Activated CD4-positive, alpha-beta T cell treated with anti-CD3 and anti-CD28 coated beads for 24 hours (primary cell): ENCODE measurements at places on chromosomes 3 and 15.
A peak's percentile ranks its signal among the peaks of the same experiment; 100 is the strongest.

DNA sequence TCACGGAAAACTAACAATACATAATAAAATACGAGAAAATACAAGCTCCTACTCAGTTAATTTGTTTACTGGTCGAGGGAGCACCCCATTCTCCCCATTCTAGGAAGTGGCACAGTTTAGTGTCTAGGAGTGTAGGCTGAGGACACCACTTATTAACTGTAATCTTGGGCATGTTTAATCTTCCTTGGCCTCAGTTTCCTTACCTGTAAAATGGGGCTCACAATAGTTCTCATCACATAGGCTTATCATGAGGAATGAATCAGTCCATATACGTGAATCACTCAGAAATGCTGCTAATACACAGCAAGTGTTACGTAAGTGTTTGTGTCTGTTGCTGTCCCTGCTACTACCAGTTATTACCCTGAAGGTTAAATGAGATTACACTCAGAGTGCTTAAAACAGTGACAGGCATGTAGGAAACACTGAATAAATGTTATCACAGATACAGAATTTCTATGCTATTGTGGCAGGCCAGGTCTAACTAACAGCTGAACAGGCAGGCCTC is 210.2 kb downstream of the OSBPL10 start:
- DNase-seq = no peak

GRCh38 chr15:53786401-53786800 is 26.9 kb upstream of the WDR72 start:
- DNase-seq = no peak

GRCh38 chr3:173584093-173584837 is 186.7 kb downstream of the NLGN1 start:
- DNase-seq = no peak

DNA sequence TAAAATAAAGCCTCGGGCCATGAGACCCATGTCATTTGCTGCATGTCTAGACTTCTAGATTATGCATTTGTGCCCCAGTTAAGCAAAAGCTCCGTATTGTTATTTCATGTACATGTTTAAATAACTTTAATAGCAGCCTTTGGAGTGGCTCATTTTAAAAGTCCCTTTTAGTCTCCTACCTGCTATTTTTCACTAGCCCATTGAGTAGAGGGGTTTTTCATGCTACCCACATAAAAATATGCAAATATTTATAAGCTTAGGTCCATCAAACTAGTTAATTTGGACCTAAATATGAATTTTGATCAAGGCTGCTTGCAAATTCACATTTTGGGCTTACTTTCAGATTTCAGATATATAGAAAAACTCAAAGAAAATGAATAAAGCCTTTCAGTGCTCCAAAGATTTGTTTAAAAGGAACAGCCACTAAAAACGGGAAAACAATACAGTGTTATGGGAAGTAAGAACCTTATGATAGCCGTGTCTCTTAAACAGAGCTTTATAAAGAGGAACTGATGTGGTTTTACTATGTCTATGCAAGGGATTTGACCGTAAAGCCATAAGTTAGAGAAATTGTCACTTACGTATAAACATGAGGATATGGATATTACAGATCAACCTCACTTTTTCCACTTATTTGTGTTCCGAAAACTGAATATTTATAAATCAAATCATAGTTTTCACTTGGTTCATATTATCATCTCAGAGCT is 30.0 kb downstream of the FILIP1L start:
- no peak for DNase-seq

DNA sequence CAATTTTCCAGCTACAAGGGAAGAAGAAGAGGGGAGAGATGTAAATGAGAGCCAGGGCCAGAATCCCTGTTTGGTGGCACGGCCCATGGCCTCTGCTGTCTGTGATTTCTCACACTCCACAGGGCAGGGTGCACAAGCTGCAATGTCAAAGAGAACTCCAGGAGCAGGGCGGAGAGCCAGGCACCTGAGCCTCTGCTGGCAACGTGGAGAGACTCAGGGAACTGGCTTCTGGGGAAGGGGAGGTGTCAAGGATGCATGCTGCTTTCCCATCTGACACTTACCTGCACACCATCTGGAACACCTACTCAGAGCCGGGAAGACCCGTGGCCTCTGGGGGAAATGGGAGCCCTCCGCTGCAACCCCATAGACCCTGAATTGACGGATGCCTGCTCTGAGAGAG is 507.5 kb upstream of the NR2F2 start:
- no peak for DNase-seq

DNA sequence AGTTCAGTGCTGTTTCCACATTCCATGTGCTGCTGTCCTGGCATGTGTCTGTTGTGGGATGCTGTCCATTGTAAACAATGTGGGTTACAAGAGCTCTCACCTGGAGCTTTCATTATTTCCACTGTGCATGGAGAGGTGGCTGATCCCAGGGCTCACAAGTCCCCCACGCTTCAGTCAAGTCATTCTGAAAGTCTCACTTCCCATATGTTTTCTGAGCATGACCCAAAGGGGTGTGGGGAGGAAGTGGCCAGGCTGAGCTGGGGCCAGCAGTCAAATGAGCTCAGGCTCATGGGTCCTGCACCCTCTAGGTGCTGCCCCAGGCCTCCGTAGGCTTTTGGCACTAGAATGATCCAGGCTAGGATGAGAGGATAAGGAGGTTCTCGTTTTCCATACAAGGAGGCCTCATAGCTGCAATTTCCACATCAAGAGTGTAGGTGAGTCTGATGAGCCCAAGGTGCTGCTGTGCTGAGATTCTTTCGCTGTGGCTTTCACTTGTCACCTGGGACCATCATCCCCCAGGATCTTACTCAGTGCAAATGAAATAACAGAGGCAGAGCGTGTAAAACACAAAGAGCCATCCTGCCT is 22.0 kb downstream of the STARD5 start:
- DNase-seq = no peak

- no peak for DNase-seq
Observed at GRCh38 chr15:85692873-85693272, 101.9 kb downstream of the KLHL25 start.

GRCh38 chr3:16363636-16364035 is 98.6 kb downstream of the OXNAD1 start:
- DNase-seq = no peak

DNA sequence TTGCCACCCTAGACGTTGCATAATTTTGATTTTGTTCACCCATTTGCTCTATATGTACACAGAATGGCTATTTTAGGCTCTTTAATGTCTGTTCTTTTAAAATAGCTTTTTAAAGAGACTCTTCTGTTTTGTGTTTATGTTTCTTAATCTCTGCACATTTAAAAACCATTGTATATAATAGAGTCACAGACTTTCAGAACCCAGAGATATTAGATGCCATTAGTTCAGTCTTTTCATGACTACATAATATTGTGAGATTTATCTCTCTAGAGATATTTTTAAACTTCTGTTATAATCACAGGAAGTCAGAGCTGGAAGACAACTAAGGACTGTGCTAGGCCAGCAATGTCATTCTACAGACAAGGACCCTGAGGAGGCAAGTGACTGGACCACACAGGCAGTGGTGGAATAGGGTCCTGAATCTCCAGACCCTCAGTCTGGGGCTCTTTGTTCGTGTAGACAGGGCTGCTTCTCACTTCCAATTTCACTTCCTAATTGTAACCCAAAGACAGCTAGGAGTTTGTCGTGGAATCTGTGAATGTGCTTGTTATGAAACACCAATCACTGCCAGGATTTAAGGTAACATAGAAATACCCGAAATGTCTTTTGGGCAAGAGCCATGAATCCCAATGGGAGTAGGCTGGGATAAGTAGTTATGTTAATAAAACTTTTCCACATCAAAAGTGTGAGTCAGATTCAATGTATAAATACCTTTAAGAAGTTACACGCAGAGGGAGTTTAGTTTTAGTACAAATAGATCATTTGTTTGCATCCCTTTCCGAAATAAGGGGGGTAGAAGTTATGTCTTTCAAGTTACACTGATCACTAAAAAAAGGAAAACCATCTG is 165.2 kb upstream of the ROPN1 start:
- DNase-seq = no peak

DNA sequence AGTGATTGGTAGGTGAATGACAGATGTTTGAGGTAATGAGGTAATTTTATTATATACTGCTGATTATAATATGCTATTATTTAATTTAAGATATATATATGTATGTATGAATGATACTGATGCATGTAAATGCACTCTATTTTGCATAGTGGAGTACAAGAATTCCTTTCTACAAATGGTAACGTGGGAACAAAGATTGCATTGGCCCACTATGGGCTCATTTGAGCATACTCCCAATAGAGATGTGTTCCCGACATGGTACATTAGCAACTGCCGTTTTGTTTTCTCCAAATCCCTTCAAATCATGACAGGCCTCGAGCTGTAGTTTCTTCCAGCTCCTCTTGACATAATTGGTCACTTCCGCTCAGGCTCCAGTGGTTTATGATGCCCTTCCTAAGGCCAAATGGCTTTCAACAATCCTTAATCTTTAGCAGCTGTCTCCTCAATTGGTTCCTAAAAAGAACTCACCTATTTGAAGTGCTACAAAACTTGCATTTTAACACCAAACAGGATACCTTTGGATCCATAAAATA is 266.1 kb downstream of the ADAMTSL3 start:
- no peak for DNase-seq

DNA sequence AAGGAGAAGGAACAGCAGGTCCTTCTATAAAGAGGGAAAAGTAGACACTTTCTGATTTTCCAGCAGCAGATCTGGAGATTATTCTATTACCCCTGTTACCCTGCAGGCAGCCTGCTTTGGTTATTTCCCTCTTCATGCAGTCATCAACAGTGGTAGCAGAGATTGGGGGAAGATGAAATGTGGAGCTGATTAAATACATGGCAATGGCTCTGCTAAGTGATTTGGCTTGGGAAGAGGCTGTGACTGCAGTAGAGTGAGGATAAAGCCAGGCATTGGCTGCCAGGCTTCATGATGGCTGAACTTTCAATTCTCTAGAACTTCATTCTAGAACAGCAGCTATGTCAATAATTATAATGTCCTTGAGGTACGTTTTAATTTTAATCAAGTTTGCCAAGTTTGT is 29.1 kb downstream of the PTX3 start:
- DNase-seq = no peak

GRCh38 chr3:152941859-152942258 is 106.9 kb downstream of the P2RY1 start:
- no peak for DNase-seq

DNA sequence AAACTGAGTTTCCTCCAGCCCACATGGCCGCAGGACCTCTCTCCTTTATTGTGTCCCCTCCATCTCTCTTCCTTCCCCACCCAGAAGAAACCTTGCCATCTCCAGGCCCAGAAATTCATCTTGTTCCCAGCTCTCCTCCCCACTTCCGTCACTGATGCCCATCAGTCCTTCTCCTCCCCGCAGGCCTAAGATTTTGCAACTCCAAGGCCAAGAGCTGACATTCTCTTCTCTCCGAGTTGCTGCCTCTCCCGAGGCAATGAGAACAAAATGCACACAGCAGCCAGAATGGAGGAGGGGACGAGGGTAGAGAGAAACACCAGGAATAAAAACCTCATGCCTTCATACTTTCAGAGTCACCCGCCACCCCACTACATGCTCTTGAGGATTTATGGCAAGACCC is 526.5 kb upstream of the PROK2 start:
- DNase-seq = no peak

DNA sequence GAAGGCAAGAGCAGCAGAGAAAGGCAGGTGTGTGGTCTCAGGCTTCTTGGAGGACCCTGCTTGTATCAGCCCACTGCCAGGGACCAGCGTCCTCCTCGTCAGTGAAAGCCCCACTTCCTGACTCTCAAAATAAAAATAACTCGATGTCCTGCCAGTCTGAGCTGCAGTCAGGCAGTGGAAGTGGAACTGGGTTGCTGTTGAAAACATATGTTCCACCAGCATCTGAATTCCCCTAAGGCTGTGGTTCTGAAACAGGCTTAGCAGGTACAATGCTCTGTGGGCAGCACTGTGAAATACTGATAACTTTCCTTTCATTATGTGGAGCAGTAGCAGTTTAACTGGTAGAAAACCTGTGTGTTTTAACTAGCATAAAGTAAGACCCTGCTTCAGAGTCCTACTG is 121.6 kb upstream of the EIF1B start:
- DNase-seq = no peak

DNA sequence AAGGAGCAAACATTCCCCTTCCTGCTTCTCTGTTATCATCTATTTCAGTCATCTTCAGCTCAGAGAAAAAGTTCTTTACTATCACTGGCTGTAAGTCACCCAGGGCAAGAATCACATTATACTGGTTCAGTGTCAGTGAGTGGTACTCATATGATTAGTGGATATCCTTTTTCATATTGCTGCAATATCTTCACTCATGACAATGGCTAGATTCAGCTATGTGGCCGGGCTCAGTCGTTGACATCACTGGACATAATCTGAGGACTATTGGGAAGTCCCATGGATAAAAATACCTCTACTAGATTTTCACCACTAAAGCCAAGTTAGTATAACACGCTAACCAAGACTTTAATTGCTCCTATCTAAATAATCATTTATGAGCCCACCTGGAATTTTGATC is 91.3 kb upstream of the UBE2E2 start:
- no peak for DNase-seq

DNA sequence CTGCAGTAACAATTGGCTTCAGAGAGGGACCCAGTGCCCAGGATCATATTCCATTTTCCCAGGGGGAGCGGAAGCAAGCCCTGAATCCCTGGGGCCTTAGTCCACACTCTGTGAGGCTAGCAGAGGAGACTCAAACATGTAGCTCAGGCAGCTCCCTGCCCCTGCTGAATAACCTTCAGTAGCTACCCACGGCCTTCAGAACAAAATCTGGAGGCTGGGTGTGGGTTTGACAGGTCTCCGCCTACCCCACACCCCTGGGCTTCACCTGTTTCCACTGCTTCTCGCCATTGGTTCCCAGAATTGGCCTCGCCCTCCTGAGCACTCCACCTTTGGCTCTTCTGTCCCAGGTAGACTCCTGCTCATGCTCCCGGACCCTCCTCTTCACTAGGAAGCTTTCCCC is 93.6 kb upstream of the ATP2B2 start:
- DNase-seq = no peak

DNA sequence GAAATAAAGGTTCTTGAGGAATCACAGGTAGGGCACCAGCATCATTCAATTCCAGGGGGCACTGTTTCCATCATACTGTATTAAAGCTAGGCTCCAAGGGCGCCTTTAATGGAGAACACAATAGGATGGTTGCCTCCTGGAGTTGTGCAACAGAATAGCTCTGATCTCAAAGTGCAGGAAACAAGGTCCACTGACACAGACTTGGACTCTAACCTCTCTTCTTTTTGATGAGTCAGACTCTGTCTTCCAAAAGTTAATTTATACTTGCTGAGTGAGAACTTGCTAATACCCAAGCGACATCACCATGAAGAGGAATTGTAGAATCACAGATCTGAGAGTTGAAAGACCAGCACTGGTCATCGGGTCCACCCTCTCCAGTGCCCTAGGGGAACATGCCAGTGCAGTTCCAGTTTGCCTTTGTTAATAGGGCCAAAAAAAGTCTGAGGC is 94.4 kb upstream of the PHLDB2 start:
- DNase-seq = no peak

GRCh38 chr15:67722030-67722817 is 103.1 kb upstream of the SKOR1 start:
- no peak for DNase-seq

- no peak for DNase-seq
Observed at GRCh38 chr3:77563012-77563411, 523.1 kb downstream of the ROBO2 start.

- DNase-seq = no peak
Observed at GRCh38 chr15:101295607-101296161, 636 bp upstream of the SNRPA1 start.

- peak; percentile 61 for DNase-seq
Observed at GRCh38 chr15:63945007-63945788, 101.1 kb downstream of the DAPK2 start.

- no peak for DNase-seq
Observed at GRCh38 chr3:52007291-52007690, 11.6 kb upstream of the RPL29 start.
